Right ventricle myocardium inferior (tissue), 1 donor: ENCODE measurements at places on chromosomes 7 and 10. TPM values are rescaled to one million over a fixed set of nuclear protein-coding genes. Genes with fewer than 3 reads are reported as not detected.

DNA sequence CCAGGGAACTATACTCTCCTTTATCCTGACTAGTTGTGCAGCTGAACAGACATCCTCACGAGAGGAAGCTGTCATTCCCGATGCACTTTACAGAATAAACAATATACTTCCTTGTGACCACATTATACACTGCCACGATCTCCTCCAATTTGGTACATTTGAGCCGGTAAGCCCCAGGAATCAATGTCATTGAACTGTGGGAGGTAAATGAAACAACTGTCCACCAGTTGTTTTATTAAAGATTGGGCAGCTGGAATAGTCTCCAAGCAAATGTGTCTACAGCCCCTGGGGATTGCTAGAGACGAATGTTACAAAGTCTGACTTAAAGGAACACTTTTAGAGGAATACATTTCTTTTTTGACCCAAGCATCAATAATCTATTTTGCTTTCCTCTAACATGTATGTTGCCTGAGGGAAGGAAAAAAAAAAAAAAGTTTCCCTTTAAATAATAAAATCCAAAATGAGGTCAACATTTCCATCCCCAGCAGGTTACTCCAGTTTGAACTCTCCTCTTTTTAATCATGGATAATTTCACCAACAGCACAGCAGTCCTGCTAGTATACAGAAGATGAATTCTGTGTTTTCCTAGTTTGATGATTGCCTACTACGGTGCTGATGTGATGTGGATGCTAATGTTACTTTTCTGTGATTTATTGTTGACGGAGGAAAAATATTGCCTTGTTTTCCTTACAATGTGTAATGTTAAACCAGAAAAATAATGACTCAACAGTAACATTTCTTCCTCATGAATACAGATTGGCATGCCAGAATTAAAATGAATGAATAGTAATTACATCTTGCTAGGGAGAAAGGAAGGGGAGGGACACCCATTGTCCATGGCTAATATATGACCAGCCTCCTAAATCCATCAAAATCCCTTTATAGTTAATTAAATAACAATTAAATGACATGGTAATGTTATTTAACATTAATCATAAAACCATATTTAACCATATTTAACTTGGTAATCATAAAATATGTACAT lies 360.9 kb downstream of the NEBL start:
- DNase-seq: no peak

DNA sequence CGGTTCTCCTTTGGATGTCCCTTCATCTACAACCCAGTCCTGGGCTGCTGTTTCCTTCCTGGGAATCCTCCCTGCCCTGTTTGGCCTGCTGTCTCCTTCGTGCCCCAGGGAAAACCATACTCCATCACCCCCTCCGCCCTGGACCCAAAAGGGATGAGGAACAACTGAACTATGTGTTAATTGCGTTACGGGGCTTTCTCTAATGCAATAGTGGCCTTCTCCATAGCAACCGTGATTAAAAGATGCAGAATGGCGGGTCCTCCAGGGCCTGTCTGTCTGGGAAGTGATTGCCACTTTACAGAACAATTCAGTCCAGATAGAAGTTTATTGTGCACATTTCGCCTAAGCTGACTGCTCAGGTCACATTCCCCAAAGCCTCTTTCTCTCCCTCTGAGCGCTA lies 112.0 kb upstream of the FGFR2 start:
- no peak for DNase-seq

DNA sequence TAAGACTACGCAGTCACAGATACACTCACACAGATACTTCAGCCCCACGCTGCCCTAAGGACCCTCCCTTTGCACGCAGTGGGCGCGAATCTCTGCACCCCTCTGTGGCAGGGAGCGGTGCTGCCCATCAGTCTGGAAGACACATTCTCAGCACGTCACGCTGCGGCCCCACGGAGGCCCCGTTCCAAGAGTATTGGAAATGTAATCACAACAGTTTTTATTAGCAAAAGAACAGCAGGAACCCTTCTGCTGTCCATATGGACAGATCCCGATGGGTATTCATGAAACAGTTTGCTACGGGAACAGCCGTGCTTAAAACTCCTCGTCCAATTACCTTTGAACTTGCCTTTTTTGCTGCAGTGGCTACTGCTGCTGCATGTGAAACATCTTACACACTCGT lies 131.0 kb downstream of the RPS24 start:
- DNase-seq: no peak

Gene METTL27
- 0.27 TPM for total RNA-seq

Gene CALHM2
- total RNA-seq: 15.2 TPM

GRCh38 chr10:34185998-34186397 lies 629.1 kb downstream of the PARD3 start:
- DNase-seq: no peak

GRCh38 chr10:11023009-11023953 lies 5.6 kb downstream of the CELF2 start:
- DNase-seq: no peak

- DNase-seq: no peak
Observed at GRCh38 chr10:78252286-78252685, 218.6 kb downstream of the RPS24 start.

Gene SPOCK2
- 10.4 TPM for total RNA-seq

- DNase-seq: no peak
Observed at GRCh38 chr7:39413636-39414223, 152.5 kb upstream of the YAE1 start.
